GM23338 (cell line): ENCODE measurements at places on chromosomes 11 and 22. TPM values are rescaled to one million over a fixed set of nuclear protein-coding genes. Genes with fewer than 3 reads are reported as not detected.

The SCGB1A1 gene
- not detected in 2 replicates for total RNA-seq

- no peaks in the 10 kb centered on the region for H3K4me1 ChIP-seq
- H3K36me3 ChIP-seq = 0 out of 2 replicates have a peak, but pooled peaks cover 6% of the 10 kb centered on the region
- H3K27me3 ChIP-seq = no peaks in the 10 kb centered on the region
- DNase-seq = no peak
These were observed 13.5 kb downstream of the PCSK7 start for GRCh38 chr11:117218133-117218915.

DNA sequence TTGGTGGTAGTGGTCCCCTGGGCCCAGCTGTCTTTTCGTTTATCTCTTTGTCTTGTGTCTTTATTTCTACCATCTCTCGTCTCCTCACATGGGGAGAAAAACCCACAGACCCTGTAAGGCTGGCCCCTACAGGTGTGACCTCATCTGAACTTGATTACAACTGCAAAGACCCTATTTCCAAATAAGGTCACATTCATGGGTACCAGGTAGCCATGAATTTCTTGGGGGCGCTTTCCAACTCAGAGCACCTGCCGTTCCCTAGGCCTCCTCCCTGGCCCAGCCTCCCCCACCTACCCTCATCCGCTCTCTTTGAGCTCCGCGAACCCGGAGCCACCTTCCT, 14.0 kb upstream of the RRP7A start:
- no peaks in the 10 kb centered on the region for H3K36me3 ChIP-seq
- H3K27ac ChIP-seq = no peak overlapping the region
- no peaks in the 10 kb centered on the region for H3K4me1 ChIP-seq
- peak; percentile 21 for DNase-seq
- no peak overlapping the region for H3K4me3 ChIP-seq

- peaks cover 19% of the 10 kb centered on the region for H3K4me1 ChIP-seq
- peak; percentile 84 for DNase-seq
- H3K36me3 ChIP-seq = no peaks in the 10 kb centered on the region
These were observed at the start of gene HIRA for GRCh38 chr22:19431649-19432132. Gene HIRA, minus strand, starts transcription at chr22:19431733. Its CDS starts 257 bp downstream, at chr22:19431476.

GRCh38 chr11:3803726-3804495, 4.4 kb upstream of the PGAP2 start:
- no peaks in the 10 kb centered on the region; the same call in 1 of the 2 replicates for H3K4me1 ChIP-seq
- no peaks in the 10 kb centered on the region for H3K27me3 ChIP-seq
- H3K4me3 ChIP-seq = no peak overlapping the region
- no peak overlapping the region for H3K27ac ChIP-seq
- no peaks in the 10 kb centered on the region for H3K36me3 ChIP-seq

GRCh38 chr11:1776944-1777715, 13.4 kb upstream of the CTSD start:
- H3K27me3 ChIP-seq = no peaks in the 10 kb centered on the region
- no peak overlapping the region for H3K27ac ChIP-seq
- no peak overlapping the region for H3K4me3 ChIP-seq

GRCh38 chr22:37904572-37905533, 1.2 kb upstream of the MICALL1 start:
- no peaks in the 10 kb centered on the region for H3K36me3 ChIP-seq
- no peaks in the 10 kb centered on the region for H3K27me3 ChIP-seq
- peaks cover 11% of the 10 kb centered on the region; the same call in 1 of the 2 replicates for H3K4me1 ChIP-seq
